Right ventricle myocardium superior (tissue), 1 donor: ENCODE measurements at places on chromosomes 11 and 22. TPM values are rescaled to one million over a fixed set of nuclear protein-coding genes. Genes with fewer than 3 reads are reported as not detected.
A peak's percentile ranks its signal among the peaks of the same experiment; 100 is the strongest.

- no peak for DNase-seq
Observed at GRCh38 chr11:102914238-102915043, 39.7 kb upstream of the MMP12 start.

DNA sequence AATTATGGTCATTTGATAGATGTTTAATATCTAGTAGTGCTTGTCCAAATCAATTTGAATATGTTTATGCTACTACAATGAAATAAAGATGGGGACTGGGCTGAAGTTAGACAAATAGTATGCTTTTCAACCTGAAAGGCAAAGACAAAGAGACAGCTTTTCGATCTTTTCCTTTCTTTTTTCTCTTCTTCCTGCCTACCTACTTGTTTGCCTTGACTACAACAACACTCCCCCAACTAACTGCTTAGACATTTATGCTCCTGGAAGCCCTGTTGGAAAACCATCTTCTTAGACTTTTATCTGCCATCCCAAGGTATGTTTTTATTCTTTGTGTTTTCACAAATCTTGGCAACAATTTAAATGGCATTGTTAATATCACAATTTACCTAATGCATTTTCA, 374.4 kb upstream of the DDI1 start:
- no peak for DNase-seq

DNA sequence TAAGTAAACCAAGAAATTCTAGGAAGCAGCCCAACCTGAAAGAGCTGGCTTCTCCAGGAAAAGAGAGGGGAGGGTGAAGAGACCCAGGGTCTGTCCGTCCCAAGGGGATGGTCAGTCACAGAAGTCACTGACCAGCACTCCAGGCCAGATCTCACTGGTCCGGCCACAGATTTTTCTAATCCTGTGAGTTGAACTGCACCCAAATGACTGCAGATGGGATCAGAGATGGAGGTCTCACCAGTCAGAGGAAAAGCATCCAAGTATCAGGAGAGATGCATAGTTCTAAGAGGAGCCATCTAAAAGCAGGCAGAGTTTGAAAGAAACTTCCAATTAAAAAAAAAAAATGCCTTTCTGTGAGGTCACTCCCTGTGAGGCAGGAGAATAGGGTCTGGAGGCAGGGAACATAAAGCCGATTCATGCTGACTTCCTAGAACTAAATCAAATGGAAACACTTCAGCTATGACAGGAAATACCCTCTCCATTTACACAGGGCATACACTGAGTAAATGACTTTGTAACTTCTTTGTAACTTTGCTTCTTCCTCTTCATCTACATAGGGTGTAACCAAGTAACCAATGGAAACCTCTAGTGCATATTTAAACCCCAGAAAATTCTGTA, 144.5 kb downstream of the CCDC34 start:
- DNase-seq = no peak

- no peak for DNase-seq
Observed at GRCh38 chr11:70252844-70253243, 17.6 kb upstream of the PPFIA1 start.

- peak; percentile 26 for DNase-seq
Observed at GRCh38 chr11:66219846-66220565, 48.4 kb upstream of the RAB1B start.

GRCh38 chr11:2911785-2912391, 17.3 kb downstream of the PHLDA2 start:
- no peak for DNase-seq

DNA sequence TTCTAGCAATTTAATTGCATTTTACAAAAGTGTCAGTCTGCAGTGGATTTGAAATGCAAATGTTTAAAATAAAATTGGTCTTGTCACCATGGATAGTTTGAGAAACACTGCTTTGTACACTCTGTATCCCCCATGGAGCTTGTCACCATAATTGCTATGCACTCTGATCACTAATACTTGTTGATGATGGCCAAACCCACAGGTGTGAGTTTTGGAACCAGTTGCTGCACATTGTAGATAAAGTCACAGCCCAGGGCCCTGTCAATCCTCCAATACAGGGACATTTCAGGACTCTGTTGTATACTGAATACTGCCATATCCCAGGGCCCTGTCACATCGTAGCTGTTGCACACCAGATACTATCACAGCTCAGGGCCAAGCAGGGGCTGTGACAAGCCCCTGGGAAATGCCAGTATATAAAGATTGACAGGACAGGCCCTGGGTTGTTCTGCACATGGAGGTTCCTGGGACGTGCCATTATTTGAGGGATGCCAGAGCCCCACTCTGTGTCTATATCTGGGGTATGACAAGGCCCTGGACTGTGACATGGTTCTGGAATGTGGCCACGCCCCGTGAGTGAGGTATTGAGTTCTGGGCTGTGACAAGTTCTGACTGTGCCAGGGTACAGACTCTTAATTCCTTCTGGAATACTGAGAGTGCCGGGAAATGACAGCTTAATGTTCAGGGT, 27.9 kb upstream of the SMPD1 start:
- DNase-seq = peak; percentile 85

GRCh38 chr11:62671236-62671607, 251 bp upstream of the UQCC3 start:
- no peak for DNase-seq

DNA sequence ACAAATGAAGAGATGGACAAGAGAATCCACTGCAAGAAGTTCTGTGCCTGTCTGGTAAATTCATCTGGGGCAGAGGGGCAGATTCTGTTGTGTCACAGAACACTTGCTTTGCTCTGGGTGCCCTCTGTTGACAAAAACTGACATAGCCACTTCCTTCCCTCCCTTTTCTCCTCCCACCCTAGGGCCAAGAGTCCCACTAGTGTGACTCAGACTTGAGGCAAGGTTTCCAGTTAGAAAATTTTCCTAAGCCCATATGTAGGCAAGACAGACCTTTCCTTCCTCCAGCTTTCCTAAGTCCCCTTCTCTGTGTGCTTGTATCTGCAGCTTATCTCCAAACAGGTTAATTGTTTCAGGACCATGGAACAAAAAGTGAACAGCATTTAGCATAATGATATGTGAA, 106.8 kb downstream of the RBFOX2 start:
- DNase-seq = no peak

GRCh38 chr22:47779474-47779873, 1017.0 kb downstream of the TBC1D22A start:
- no peak for DNase-seq

DNA sequence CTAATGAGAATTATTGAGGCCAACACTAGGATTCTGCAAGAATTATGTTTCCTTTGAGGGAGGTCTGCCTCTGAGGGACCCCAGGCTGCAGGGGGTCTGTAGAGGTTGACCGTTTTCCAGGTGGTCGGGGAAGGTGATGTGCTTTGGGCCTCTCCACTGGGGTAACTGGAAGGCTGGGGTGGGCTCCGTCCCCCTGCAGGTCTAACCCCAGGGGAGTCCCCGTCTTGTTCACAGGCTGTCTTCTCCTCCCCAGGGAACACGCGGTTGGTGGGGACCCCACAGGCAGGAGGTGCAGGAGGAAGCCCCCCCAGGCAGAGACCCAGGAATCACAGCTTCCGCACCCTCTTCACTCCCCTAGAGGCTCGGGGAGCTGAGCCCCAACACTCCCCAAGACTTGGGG, 726.4 kb downstream of the BRD1 start:
- no peak for DNase-seq

DNA sequence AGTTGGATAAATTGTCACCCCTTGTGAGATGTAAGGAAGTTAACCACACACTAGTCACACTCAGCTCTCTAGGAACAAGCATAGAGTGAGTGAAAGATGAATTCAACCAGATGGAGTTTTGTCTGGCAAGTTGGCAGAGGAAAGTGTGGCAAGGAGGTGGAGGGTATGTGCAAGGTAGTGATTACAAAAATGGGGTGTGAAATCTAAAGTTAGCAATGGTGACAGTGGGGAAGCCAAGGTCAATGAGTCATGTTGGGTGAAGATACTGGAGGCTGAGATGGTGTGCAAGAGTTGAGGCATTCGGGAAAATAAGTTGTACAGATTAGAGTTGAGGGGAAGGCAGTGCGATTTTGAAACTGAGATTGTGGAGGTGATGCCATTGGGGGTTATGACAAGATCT, 33.7 kb downstream of the MRGPRX2 start:
- DNase-seq = no peak

The OR10A2 gene
- not detected for total RNA-seq

The OR52K1 gene
- not detected for total RNA-seq

The CD6 gene
- 0.08 TPM for total RNA-seq

The ACCS gene
- 6.3 TPM for total RNA-seq

The DNAJB7 gene
- total RNA-seq = not detected

The FGF3 gene
- not detected for total RNA-seq
